Activated effector memory CD4-positive, alpha-beta T cell treated with Interleukin-2 at 50 U/mL for 16 hours (primary cell): ENCODE measurements at places on chromosomes 5 and 9.

GRCh38 chr9:16986556-16986955 is 116.1 kb upstream of the BNC2 start:
- no peak for DNase-seq

GRCh38 chr5:110727025-110727314 is 499 bp upstream of the TMEM232 start:
- no peak for DNase-seq

DNA sequence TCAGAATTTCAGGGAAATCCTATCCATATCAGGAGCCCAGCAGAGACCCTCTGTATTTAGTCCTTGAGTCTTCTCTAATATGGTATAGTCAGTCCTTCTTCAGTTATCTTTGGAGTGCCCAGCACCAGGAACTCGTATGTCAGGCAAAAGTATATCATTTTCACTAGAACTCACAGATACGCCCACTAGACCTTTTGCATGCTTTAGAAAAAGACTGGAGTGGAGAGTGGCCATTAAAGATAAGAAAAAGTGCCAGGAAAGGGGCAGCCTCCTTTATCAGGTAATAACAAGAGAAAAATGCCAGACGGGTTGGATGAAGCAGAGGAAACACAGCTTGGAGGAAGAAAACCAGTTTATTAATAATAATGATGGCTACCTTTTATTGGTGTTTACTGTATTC is 63.5 kb downstream of the GPR21 start:
- DNase-seq: no peak

DNA sequence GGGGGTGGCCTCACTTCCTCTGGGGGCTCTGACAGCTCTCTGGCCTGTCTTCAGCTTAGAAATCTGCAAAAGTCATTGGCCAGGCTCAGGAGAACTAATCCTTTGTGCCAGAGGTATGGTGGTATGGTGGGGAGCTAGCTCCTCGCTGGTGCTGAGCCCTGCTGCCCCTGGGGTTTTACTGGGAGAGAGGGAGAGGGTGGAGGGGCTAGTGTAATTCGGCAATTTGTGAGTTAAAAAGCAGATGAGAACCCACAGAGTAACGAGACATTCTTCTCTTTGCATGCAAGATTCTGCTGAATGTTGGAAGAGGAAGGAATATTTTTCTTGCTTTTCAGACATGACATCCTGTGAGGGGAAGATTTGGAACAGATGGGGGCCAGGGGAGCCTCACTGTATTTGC is 65.5 kb upstream of the SPRY4 start:
- no peak for DNase-seq

DNA sequence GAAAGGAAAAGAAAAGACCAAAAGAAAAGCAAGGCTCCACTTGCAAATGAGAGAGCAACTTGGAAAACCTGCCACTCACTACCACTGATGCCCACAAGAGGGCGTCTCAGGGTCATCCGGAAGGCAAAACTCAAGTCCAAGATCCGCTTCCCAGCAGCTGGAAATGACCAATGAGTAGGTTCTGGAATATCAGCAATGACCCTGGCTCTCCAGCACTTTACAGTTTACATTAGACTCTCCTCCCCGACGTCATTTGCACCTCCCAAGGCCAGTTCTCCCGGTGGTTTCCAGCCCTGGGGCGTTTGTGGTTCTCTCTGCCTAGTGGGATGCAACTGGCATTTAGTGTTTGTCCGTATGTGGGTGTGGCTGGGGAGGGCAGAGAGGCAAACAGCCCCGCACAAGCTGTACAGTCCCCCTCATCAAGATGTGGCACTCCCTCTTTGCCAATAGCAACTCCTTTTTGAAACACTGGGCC is 193.8 kb upstream of the ZNF618 start:
- no peak for DNase-seq

GRCh38 chr5:14882658-14883580 is 11.3 kb upstream of the ANKH start:
- DNase-seq: no peak

- no peak for DNase-seq
Observed at GRCh38 chr9:2341126-2341525, 280.5 kb upstream of the VLDLR start.

- no peak for DNase-seq
Observed at GRCh38 chr5:1110307-1111240, 1.3 kb downstream of the SLC12A7 start.

- no peak for DNase-seq
Observed at GRCh38 chr5:34555699-34556508, 100.2 kb upstream of the RAI14 start.

- DNase-seq: no peak
Observed at GRCh38 chr9:137308057-137308619, 6.1 kb upstream of the NRARP start.

DNA sequence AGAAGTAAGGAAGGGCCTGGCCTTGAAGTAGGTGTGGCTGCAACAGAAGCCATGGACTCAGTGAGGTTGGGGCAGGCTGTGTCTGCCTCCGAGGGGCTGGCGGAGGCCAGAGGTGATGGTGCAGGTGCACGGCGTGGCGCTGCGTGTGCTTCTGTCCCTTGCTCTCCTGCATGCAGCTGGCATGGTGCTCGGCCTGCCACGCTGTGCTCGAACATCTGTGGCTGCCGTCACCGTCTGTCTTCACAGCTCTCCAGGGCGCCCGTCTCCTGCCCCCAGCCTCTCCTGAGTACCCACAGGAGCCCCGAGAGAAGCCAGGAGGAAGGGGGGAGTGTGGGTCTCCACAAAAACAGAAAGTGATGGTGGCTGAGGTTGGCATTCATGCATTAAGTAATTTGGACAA is 193.7 kb downstream of the CACNA1B start:
- DNase-seq: no peak

DNA sequence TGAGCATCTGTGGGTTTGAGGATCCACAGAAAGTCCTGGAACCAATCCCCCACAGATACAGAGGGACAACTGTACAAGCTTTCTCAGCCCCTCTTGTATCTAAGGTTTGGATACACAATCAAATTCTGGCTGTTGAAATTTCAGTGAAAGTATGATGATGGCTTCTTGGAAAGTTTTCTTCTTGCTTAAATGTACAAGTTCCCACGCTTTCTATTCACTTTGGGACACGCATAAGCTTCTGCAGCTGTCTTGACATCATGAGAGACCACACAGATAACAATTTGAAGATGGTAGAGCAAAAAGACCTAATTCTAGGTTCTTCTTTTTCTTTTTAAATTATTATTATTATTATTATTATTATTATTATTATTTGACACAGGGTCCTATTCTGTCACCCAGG is 31.6 kb upstream of the ARL15 start:
- no peak for DNase-seq

GRCh38 chr9:81614335-81614734 is 75.0 kb downstream of the TLE1 start:
- DNase-seq: no peak

DNA sequence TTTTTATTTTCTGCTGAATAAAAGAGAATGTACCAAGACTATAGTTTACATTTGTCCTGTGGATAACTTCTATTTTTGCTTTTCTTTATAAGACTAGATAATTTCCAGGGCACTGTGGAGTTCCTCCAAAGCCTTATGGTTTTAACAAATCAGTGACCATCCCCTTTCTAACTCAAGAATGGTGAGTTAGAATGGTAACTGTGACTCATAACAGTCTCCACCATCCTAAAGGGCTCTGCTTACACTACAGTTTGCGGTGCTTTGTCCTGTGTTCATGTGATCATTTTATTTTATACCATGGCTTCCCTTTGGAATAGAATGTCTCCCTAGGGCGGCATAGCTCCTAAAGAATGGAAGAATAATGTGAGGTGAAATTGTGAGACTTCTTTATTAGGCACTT is 30.2 kb downstream of the WDR36 start:
- DNase-seq: no peak

- DNase-seq: no peak
Observed at GRCh38 chr9:97852399-97853055, 499 bp upstream of the FOXE1 start.

DNA sequence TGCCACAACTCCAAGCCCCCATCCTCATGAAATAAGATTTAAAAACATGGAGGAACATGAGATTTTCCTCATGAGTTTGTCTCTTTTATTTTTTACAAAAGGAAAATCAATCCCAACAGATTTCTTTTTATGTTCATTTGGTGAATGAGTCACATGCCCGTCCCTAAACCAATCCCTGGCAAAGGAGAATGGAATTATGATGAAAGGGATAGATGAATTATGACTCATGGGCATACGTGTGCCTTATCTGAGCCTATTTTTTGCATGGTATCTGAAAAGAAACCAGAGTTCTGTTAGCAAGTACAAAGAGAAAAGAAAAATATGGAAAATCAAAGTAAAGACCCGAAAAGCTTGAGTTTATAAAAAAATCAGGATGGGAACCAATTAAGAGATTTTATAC is 267.5 kb upstream of the TMEM161B start:
- DNase-seq: no peak

DNA sequence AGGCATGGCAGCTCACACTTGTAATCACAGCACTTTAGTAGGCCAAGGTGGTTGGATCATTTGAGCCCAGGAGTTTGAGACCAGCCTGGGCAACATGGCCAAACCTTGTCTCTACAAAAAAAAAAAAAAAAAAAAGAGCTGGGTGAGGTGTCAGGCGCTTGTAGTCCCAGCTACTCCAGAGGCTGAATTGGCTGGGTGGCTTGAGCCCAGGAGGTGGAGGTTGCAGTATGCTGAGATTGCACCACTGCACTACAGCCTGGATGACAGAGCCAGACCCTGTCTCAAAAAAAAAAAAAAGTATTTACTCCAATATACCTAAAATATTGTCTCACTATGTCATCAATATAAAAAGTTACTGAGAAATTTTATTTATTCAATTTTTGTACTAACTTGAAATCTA is 2.8 kb downstream of the SCAI start:
- no peak for DNase-seq

DNA sequence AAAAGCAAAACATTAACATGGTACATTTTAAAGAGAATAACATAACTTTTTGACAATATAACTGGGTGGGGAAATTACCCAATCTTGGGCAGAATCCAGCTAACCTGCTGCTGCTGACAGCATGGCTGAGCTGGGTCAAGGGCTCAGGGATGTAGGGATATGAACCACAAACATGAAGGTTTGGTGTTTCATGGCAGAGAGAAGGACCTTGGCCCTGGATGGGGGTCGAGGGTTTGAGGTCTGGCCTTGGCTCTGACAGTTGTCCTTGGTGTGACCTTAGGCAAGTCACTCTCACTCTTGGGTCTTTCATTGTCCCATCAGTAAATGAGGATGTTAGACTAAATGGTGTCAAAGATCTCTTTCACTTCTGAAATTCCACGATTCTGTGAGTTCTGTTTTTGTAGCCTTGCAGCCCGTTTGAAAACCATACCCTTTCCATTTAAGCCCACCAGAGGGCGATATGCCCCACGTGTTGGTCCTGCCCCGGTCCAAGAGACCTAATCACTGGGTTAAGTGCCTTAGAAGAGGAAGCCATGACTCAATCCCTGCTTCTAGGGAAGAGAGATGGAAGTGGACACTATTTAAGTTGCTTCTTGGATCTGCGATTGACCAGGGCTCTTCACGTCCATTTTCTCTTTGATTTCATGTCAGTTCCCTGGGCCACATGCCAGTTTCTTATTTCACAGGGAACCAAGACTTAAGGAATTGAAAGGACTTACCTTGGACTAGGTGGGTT is 56.8 kb upstream of the TEX48 start:
- DNase-seq: peak; percentile 58

GRCh38 chr5:63953217-63953616 is 9.0 kb downstream of the HTR1A start:
- DNase-seq: no peak

GRCh38 chr9:79559495-79560181 is 12.1 kb upstream of the TLE4 start:
- no peak for DNase-seq

- no peak for DNase-seq
Observed at GRCh38 chr9:35738186-35738585, 5.7 kb downstream of the CREB3 start.

GRCh38 chr5:67315082-67315989 is 118.7 kb upstream of the CD180 start:
- no peak for DNase-seq

GRCh38 chr9:110408598-110408997 is 70.9 kb upstream of the TXNDC8 start:
- no peak for DNase-seq

- DNase-seq: no peak
Observed at GRCh38 chr9:99181206-99181605, 40.5 kb downstream of the ALG2 start.
